ENCODE measurements at places on chromosomes 7 and 10. TPM values are rescaled to one million over a fixed set of nuclear protein-coding genes. Genes with fewer than 3 reads are reported as not detected.

PTPRN2 gene
- 3.7 TPM for polyA plus RNA-seq

CPSF4 gene
- polyA plus RNA-seq, result 32.8 TPM

OPN4 gene
- 0.34 TPM for polyA plus RNA-seq

SEC31B gene
- polyA plus RNA-seq, result 3.1 TPM

COL1A2 gene
- polyA plus RNA-seq, result 167 TPM

DGKI gene
- polyA plus RNA-seq, result 0.22 TPM

DKK1 gene
- 2.1 TPM for polyA plus RNA-seq

TDRD1 gene
- polyA plus RNA-seq, result 0.13 TPM

All from adipose tissue (tissue), 3 donors.